ENCODE measurements at places on chromosomes 1 and 21.

GRCh38 chr1:75732703-75733102, 8.2 kb downstream of the ACADM start:
- no peak for DNase-seq

DNA sequence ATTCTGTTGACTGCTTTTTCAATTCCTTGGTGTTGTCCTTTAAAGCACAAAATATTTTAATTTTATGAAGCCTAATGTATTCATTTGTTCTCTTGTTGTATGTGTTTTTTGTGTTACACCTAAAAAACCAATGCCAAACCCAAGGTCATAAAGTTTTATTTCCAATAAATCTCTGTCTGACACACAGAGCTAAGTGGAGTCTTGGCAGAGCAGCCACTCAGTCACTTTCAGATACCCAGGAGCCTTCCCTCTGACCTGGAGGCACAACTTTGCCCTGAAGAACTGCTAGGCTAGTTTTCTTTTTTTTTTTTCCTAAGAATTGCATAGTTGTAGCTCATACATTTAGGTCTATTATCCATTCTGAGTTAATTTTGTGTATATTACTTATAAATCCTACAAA, 71.2 kb upstream of the BCL9 start:
- DNase-seq, result no peak

GRCh38 chr1:216458812-216459211, 35.6 kb upstream of the USH2A start:
- DNase-seq, result no peak

DNA sequence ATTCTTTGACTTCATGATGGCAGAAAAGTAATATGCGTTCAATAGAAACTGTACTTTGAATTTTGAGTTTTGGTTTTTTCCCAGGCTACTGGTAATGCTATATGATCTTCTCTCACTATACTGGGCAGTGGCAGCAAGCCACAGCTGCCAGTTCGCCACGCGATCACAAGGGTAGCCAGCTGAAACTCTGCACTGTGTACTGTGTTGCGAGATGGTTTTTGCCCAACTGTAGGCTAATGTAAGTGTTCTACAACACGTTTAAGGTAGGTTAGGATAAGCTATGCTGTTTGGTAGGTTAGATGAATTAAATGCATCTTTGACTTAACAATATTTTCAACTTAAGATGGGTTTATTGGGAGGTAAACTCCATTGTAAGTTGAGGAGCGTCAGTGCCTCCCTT, 123.1 kb downstream of the NRDC start:
- no peak for DNase-seq

GRCh38 chr1:19009126-19009881, 52.8 kb upstream of the IFFO2 start:
- DNase-seq, result no peak

GRCh38 chr21:15534450-15534886, 195.3 kb upstream of the USP25 start:
- no peak for DNase-seq

DNA sequence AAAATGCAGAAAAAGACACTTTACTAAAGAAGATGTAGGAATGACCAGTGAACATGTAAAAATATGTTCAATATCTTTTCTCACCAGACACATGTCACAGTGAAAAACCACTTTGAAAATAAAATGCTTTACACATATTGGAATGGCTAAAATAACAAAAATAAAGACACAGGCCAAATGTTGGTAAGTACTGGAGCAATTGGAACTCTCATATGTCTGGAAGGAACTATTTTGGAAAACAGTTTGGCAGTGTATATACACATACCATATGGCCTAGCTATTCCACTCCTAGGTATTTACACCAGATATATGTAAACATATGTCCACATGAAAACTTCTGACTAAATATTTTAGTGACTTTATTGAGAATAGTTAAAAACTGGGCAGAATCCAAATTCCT, 927.2 kb downstream of the BRINP3 start:
- no peak for DNase-seq

- no peak for DNase-seq
These were observed 122.2 kb upstream of the VAMP3 start for GRCh38 chr1:7648761-7649384.

- no peak for DNase-seq
These were observed 291.1 kb downstream of the PCP4 start for GRCh38 chr21:40158366-40158765.

- DNase-seq, result no peak
These were observed 743 bp downstream of the GPR52 start for GRCh38 chr1:174448531-174448883.

- no peak for DNase-seq
These were observed 84.4 kb downstream of the MACF1 start for GRCh38 chr1:39288735-39289465.

GRCh38 chr1:167339405-167339804, 118.7 kb downstream of the POU2F1 start:
- no peak for DNase-seq

GRCh38 chr1:11062965-11063401, 3.2 kb upstream of the SRM start:
- DNase-seq, result no peak

- DNase-seq, result no peak
These were observed 62.9 kb downstream of the PPP1R12B start for GRCh38 chr1:202411422-202411821.

DNA sequence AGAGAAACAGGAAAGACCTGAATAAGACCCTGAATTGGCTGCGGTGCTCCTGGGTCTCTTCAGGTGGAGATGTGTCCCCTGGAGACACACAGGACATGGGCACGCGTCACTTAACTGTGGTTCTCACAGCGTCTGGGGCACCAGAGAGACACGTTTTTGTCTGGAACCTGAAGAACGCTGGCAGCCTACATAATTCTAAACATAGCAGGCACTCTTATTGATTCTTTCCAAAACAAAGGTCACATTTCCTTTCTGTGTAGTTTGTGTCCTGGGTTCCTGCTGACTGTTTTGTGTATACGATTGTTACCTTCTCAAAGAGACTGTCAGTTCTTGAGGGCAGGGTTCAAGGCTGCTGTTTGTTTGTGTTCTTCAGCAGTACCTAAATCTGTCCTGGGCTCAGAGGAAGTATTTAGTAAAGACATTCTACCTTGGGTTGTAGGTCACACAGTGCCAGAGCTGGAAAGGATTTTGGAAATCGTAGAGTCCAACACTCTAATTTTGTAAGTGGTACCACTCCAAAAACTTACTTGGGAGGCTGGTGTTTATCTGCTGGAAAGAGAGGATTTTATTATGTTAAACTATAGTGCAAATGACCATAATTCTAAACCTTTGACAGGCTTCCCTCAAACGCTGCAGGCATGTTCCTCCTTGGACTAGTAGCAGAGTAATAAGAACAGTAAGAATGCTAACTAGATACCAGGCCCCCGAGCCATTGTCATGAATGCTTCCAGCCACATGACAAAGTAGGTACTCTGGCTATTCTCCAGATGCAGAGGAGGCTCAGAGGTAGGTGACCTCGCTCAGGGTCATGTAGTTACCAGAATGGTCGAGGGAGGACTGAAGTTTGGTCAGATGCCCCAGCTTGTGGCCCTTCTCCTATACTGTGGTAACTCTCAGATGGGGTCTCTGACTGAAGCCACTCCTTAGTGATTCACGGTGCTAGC, 164.3 kb downstream of the DHRS3 start:
- no peak for DNase-seq

- no peak for DNase-seq
These were observed 27.4 kb downstream of the SYF2 start for GRCh38 chr1:25204797-25205480.

DNA sequence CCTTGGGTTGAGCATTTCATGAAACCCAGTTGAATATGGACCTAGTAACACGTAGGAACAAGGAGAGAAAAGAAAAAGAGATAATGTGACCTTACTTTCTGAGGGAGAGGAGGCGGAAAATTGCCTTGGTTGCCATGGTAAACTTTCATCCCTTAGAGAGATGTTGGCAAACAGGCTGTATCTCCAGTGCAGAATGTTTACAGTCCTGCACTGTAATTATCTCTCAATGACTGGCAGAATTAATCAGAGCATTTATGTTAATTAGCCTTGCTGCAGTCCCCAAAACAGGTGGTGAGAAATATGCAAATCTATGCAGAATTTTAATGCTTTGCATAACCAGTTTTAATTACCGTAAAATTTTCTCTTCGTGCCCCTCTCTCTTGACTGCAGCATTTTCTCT, 147.3 kb downstream of the CD247 start:
- no peak for DNase-seq

DNA sequence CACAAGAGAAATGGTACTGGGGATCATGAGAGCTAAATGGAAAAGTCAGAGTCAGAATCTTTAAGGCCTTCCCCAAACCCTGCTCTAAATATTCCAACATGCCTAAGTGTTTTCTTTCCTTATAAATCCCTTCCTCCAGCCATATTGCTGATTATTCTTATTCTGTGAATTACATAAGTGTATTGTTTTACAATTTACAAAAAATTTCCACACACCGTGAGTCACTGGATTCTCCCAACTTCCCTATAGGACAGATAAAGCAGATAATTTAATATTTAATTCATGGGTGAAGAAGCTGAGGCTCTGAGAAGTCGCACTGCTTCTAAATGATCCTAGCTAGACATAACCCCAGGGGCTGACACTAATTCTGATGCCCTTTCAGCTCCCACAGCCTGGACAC, 243.3 kb upstream of the JUN start:
- no peak for DNase-seq

DNA sequence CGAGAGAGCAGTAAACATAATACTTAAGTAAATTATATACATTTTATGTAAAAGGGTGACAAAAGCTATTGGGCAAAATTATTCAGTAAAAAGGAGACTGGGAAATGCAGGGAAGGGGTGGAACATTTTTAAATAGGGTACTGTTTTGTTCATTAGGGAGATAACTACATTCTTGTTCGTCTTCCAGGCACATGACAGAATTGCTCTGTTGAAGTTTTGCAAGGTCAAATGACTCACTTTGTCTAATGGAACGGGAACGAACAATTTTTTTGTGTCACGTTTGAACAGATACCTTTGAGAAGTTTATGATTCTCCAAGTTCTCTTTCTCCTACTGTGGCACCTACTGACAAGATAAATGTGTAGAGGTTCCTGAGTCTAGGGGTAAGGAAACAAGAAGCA, 382.3 kb upstream of the ZRANB2 start:
- no peak for DNase-seq

DNA sequence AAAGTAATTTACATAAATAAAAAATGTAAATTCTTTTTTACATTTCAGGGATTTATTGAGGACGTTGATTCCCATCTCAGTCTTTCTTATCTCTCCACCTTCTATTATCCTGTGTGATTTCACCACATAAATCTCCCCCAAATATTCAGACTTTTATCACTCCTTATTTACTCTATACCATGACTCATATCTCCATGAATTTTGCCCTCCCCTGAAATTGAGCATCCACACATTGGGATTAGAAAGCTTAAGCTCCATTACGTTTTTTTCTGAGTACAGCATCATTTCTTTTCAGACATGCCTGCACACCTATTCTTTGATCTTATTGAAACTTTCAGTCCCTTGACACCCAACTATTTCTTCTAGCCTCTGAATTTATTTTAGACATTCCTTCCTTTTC, 111.2 kb downstream of the IFI44 start:
- no peak for DNase-seq

GRCh38 chr1:218030846-218031245, 254.2 kb upstream of the RRP15 start:
- DNase-seq, result no peak

- no peak for DNase-seq
These were observed 261.2 kb downstream of the PTPRU start for GRCh38 chr1:29497395-29498125.

DNA sequence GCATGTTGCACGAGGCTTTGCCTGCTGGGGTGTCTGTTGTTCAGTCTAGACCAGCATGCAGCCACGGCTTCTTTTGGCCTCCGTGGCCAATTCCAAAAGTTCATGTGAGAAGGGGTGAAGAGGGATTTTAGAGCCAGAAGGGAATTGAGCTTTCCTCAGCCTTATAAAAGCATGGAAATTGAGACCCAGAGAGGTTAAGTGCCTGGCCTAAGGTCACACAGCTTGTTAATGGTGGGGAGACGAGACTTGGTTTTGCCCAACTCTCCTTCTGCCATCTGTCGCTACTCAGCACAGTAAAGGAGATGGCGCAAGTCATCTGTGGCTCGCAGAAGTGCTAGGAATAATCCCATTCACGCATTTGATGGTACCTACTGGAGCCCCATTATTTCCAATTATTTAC, 25.7 kb downstream of the ZBTB18 start:
- DNase-seq, result no peak

DNA sequence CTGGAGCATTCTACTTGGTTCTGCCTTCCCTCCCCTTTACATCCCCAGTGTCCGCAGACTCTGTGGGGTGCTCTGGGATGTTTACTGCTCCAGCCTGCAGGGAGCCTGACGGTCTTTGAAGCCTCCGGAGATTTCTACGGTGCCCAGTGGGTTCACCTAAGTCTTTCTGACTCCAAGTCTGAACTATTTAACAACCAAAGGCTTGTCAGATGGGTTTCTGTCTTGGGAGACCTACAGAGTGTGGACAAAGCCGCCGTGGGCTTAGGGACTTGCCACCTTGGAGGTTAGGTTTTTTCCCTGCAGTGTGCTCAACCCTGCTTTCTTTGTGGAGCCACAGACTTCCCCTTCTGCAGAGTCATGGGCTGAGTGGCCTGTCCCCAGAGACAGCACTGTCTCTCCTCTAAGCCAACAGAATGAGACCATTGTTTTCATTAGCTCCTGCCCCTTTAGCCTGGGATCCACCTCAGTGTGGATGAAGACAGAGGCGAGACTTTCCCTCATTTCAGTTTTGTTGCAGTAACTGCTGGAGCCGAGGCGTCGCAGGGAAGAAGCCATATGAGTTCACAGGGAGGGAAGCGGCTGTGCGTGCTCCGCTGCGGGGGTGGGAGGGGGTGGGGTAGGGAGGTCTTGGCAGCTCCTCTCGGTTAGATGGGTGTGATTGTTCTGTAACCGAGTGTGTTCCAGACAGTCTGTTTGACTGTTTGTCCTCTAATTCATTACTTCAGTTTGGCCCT, 120.7 kb downstream of the CNIH3 start:
- peak; percentile 9 for DNase-seq
